Naive thymus-derived CD8-positive, alpha-beta T cell (primary cell): ENCODE measurements at places on chromosomes 2 and 18. TPM values are rescaled to one million over a fixed set of nuclear protein-coding genes. Genes with fewer than 3 reads are reported as not detected.

DCDC2C gene
- polyA plus RNA-seq, result not detected

SMPD4 gene
- 21.9 TPM for polyA plus RNA-seq

NT5C1B gene
- 0.57 TPM for polyA plus RNA-seq

ALPI gene
- not detected for polyA plus RNA-seq

RBFA gene
- polyA plus RNA-seq, result 15.1 TPM

CHRND gene
- polyA plus RNA-seq, result not detected

ZNF385B gene
- polyA plus RNA-seq, result not detected

PDE1A gene
- not detected for polyA plus RNA-seq

INHBB gene
- polyA plus RNA-seq, result not detected

LRRTM1 gene
- not detected for polyA plus RNA-seq

B3GNT2 gene
- 27.0 TPM for polyA plus RNA-seq

GAD1 gene
- not detected for polyA plus RNA-seq

LNPK gene
- 12.1 TPM for polyA plus RNA-seq

PROC gene
- polyA plus RNA-seq, result not detected

MC5R gene
- not detected for polyA plus RNA-seq

PGAP1 gene
- polyA plus RNA-seq, result 0.67 TPM

ZFP36L2 gene
- 420 TPM for polyA plus RNA-seq

FARSB gene
- polyA plus RNA-seq, result 28.2 TPM

CHST9 gene
- polyA plus RNA-seq, result not detected

CD207 gene
- polyA plus RNA-seq, result not detected

SEC11C gene
- polyA plus RNA-seq, result 116 TPM

CIB4 gene
- polyA plus RNA-seq, result not detected

FEV gene
- not detected for polyA plus RNA-seq

MYCN gene
- polyA plus RNA-seq, result not detected

ABCB11 gene
- not detected for polyA plus RNA-seq

ATP6V1B1 gene
- polyA plus RNA-seq, result not detected

HOXD13 gene
- polyA plus RNA-seq, result not detected

GCFC2 gene
- polyA plus RNA-seq, result 34.5 TPM

POTEJ gene
- polyA plus RNA-seq, result not detected

FOXD4L1 gene
- polyA plus RNA-seq, result not detected

RNF152 gene
- polyA plus RNA-seq, result not detected

PSTPIP2 gene
- 10.9 TPM for polyA plus RNA-seq

CAVIN2 gene
- not detected for polyA plus RNA-seq

MDH1 gene
- 284 TPM for polyA plus RNA-seq

KCNS3 gene
- not detected for polyA plus RNA-seq

DGKD gene
- 44.5 TPM for polyA plus RNA-seq

TXNDC2 gene
- polyA plus RNA-seq, result not detected

ZSWIM2 gene
- not detected for polyA plus RNA-seq

GAL3ST2 gene
- polyA plus RNA-seq, result not detected

MGAT5 gene
- polyA plus RNA-seq, result 5.8 TPM

NOSTRIN gene
- not detected for polyA plus RNA-seq

TBR1 gene
- polyA plus RNA-seq, result not detected

PRSS56 gene
- not detected for polyA plus RNA-seq

DQX1 gene
- polyA plus RNA-seq, result not detected

SLC5A6 gene
- polyA plus RNA-seq, result 17.2 TPM

CPLX4 gene
- polyA plus RNA-seq, result not detected

SCN7A gene
- not detected for polyA plus RNA-seq

SMAD4 gene
- polyA plus RNA-seq, result 46.0 TPM

SATB2 gene
- 0.43 TPM for polyA plus RNA-seq

EMILIN1 gene
- polyA plus RNA-seq, result 0.90 TPM

NPPC gene
- polyA plus RNA-seq, result not detected

TIMM21 gene
- polyA plus RNA-seq, result 14.6 TPM
